Neural progenitor cell (in vitro differentiated cells): ENCODE measurements at places on chromosomes 13 and 19. TPM values are rescaled to one million over a fixed set of nuclear protein-coding genes. Genes with fewer than 3 reads are reported as not detected.

The ZBTB32 gene
- not detected in 2 replicates for total RNA-seq

The DENND1C gene
- total RNA-seq: 0.19 TPM in 1 of 2 replicates, not detected in the other

The OVOL3 gene
- not detected in 2 replicates for total RNA-seq

The LIG1 gene
- 40.0 and 88.9 TPM in 2 replicates for total RNA-seq

The TMPRSS9 gene
- total RNA-seq: 0.40 TPM in 1 of 2 replicates, not detected in the other

The EDNRB gene
- 2.0 and 2.2 TPM in 2 replicates for total RNA-seq

The CGB3 gene
- total RNA-seq: not detected in 2 replicates

The ZNF71 gene
- 9.3 and 16.2 TPM in 2 replicates for total RNA-seq

The OR10H4 gene
- not detected in 2 replicates for total RNA-seq

The RXFP2 gene
- not detected in 2 replicates for total RNA-seq

The ZNF536 gene
- total RNA-seq: 0.24 and 0.84 TPM in 2 replicates

The PSG7 gene
- not detected in 2 replicates for total RNA-seq

- no peaks in the 10 kb centered on the region for H3K4me1 ChIP-seq
- H3K4me3 ChIP-seq: no peak overlapping the region
- no peak for DNase-seq
- H3K36me3 ChIP-seq: no peaks in the 10 kb centered on the region
- H3K27ac ChIP-seq: no peak overlapping the region
- H3K27me3 ChIP-seq: no peaks in the 10 kb centered on the region
These were observed 164.5 kb downstream of the URI1 start for GRCh38 chr19:30106417-30107095.

DNA sequence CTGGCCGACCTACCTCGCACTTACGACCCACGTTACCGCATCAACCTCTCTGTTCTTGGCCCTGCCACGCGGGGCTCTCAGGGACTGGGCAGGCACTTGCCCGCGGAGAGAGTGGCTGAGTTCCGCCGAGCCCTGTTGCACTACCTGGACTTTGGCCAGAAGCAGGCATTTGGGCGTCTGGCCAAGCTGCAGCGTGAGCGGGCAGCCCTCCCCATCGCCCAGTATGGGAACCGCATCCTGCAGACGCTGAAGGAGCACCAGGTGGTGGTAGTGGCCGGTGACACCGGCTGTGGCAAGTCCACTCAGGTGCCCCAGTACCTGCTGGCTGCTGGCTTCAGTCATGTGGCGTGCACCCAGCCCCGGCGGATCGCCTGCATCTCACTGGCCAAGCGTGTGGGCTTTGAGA is 4.2 kb downstream of the DHX34 start:
- DNase-seq: no peak
- peaks cover 4% of the 10 kb centered on the region for H3K27me3 ChIP-seq
- no peaks in the 10 kb centered on the region for H3K36me3 ChIP-seq
- no peak overlapping the region for H3K27ac ChIP-seq

- H3K36me3 ChIP-seq: no peaks in the 10 kb centered on the region
- peak; percentile 76 for DNase-seq
- peaks cover 100% of the 10 kb centered on the region for H3K27me3 ChIP-seq
- peaks cover 43% of the 10 kb centered on the region for H3K4me1 ChIP-seq
- no peak overlapping the region for H3K27ac ChIP-seq
- H3K4me3 ChIP-seq: peak overlapping the region; percentile 16
These were observed 10.2 kb downstream of the C19orf25 start for GRCh38 chr19:1468821-1469254.

- peak; percentile 34 for DNase-seq
- H3K4me1 ChIP-seq: no peaks in the 10 kb centered on the region
- H3K27me3 ChIP-seq: no peaks in the 10 kb centered on the region
- no peak overlapping the region for H3K4me3 ChIP-seq
- no peak overlapping the region for H3K27ac ChIP-seq
- no peaks in the 10 kb centered on the region for H3K36me3 ChIP-seq
These were observed 537.2 kb downstream of the LIG4 start for GRCh38 chr13:107678075-107678689.

DNA sequence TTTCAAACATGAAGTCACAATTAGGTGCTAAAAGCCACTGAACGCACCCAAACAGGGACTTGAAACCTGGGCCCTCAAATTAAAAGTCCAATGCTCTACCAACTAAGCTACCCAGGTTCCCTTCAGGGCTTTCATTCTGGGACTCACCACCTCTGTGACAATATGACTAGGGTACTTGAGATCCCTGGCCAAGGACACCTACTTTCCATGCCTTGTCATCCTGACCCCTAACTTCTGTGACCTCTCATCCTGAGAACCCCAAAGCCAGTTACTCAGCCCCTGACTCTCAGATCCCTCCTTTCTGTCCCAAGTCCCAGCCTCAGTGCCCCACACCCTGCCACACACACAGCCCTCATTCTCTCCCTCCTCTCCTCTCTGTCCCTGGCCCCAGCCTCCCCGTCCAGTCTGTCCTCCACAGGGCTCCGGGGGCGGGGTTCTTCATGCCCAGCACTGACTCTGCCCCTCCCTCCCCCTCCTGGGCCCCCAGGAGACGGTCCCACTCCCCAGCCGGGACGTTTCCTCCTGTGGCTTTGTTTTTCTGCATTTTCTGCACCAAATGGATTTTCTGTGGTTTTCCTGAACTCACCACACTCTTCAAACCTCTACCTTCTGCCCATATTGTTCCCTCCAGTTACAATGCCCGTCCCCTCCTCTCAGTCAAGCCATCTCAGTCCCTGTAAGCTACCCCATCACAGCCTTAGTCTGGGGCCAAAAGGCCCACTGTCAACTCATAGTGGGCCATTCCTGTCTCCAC is 7.0 kb downstream of the RCN3 start:
- no peak for DNase-seq
- H3K27me3 ChIP-seq: peaks cover 13% of the 10 kb centered on the region
- no peaks in the 10 kb centered on the region for H3K36me3 ChIP-seq
- H3K4me1 ChIP-seq: peaks cover 4% of the 10 kb centered on the region

GRCh38 chr19:18322318-18322758 is 538 bp downstream of the LSM4 start:
- H3K4me1 ChIP-seq: peaks cover 19% of the 10 kb centered on the region
- peak overlapping the region; percentile 61 for H3K27ac ChIP-seq
- H3K27me3 ChIP-seq: no peaks in the 10 kb centered on the region
- DNase-seq: peak; percentile 81
- H3K4me3 ChIP-seq: peak overlapping the region; percentile 73

- no peaks in the 10 kb centered on the region for H3K27me3 ChIP-seq
These were observed 14.6 kb upstream of the TMEM255B start for GRCh38 chr13:113744197-113745000.

DNA sequence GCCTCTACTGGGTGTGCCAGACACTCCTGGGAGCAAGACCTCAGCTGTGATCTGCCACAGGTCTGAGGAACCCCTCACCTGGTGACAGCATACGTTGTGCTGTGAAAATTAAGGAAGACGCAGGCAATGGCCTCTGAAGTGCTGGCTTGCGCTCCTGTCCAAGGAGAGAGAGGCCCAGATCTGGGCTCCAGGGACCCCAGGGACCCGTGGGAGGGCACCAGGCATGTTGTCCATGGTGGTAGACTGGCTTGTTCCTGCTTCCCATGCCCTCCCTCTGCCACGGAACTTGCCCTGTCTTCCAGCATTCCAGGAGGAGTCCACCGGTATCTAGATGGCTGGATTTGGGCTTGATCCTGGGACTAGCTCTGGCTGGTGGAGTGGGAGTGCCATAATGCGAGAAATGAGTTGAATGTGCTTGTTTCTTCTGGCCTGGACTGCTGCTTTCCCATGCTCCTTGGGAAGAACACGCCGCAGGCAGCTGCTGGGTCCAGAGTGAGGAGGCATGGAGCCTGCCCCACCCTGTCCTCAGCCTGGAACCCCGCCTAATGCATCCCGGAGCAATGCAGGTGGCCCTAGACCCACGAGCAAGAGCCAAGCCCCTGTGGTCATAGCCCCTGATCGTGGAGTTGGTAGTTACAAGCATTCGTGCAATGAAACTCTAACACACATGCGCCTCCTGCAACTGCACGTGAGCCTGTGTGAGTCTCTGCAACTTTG is 190.2 kb downstream of the TEX29 start:
- H3K4me3 ChIP-seq: no peak overlapping the region
- no peak overlapping the region for H3K27ac ChIP-seq
- H3K27me3 ChIP-seq: no peaks in the 10 kb centered on the region
- no peak for DNase-seq

DNA sequence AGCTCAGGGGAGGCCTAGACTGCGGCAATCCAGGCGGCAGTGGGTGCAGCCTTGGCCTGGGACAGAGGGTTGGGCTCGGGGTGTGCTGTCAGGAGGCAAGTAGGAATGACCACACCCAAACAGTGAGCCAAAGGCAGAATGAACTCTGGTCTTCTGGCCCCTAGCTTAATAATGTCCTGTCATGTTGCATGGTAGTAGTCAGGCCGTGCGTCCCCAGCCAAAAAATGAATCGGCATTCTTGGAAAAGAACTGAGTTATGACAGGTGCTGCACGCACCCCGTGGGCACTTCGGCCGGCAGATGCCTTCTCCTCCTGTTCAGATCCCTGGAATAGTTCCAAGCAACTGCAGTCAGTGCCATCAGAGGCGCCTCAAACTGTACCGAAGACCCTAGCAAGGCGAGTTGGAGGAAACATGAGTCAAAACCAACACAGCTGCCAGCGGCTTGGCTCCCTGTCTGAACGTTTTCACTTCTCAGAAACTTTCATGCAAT is 55.9 kb downstream of the ATP7B start:
- H3K36me3 ChIP-seq: no peaks in the 10 kb centered on the region
- H3K27me3 ChIP-seq: no peaks in the 10 kb centered on the region
- no peak overlapping the region for H3K27ac ChIP-seq
- peaks cover 12% of the 10 kb centered on the region for H3K4me1 ChIP-seq
- no peak overlapping the region for H3K4me3 ChIP-seq
- DNase-seq: no peak

GRCh38 chr13:83503424-83503823 is 378.9 kb downstream of the SLITRK1 start:
- H3K27me3 ChIP-seq: no peaks in the 10 kb centered on the region
- no peak overlapping the region for H3K4me3 ChIP-seq
- DNase-seq: no peak
- no peak overlapping the region for H3K27ac ChIP-seq
- H3K36me3 ChIP-seq: no peaks in the 10 kb centered on the region

GRCh38 chr19:55594996-55595545 is 4.2 kb downstream of the FIZ1 start:
- H3K36me3 ChIP-seq: peaks cover 17% of the 10 kb centered on the region
- no peaks in the 10 kb centered on the region for H3K27me3 ChIP-seq

GRCh38 chr13:91154558-91155353 is 192.7 kb upstream of the MIR17HG start:
- H3K36me3 ChIP-seq: no peaks in the 10 kb centered on the region
- H3K4me1 ChIP-seq: peaks cover 17% of the 10 kb centered on the region
- no peak for DNase-seq
- no peak overlapping the region for H3K4me3 ChIP-seq
- H3K27ac ChIP-seq: no peak overlapping the region
- no peaks in the 10 kb centered on the region for H3K27me3 ChIP-seq

DNA sequence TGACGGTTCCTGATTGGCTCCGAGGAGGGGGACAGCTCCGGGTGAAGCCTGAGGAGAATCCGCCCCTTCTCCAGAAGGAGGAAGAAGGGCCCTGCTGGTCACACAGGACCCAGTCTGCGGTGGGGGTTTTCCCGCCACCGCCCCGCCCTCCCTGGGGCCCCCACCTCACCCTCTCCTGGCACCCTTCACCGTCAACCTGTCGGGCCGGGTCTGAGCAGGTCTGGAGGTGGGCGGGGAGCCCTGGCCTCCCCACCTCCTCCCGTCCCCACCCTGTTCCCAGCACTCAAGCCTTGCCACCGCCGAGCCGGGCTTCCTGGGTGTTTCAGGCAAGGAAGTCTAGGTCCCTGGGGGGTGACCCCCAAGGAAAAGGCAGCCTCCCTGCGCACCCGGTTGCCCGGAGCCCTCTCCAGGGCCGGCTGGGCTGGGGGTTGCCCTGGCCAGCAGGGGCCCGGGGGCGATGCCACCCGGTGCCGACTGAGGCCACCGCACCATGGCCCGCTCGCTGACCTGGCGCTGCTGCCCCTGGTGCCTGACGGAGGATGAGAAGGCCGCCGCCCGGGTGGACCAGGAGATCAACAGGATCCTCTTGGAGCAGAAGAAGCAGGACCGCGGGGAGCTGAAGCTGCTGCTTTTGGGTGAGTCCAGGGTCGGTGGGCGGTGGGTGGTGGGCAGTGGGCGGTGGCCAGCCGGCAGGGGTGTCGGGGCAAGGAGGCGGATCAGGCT is at the start of gene GNA15:
Gene GNA15, plus strand, starts transcription at position 73 of the 723 bp plus-strand sequence. Its CDS starts 418 bp downstream, at position 491.
- H3K4me3 ChIP-seq: no peak within 1 kb of the TSS
- H3K27ac ChIP-seq: no peak within 1 kb of the TSS
- DNase-seq: no peak

DNA sequence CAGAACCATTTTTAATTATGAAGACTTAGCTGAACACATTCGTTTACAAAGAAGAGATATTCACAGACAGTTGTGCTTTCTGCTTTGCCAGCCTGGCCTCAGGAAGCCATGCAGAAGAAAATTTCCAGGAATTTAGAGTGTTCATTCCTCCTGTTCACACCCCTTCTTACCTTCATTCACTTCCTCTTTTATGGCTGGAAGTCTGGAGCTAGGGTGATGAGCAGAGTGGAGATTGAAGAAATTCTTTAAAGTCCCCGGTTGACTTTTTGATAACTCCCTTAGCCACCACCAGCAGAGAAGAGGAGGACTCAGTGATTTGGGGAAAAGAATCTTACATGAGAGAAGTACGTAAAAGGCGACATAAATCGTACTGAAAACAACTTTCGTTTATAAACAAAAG is 263.6 kb upstream of the TSHZ3 start:
- no peaks in the 10 kb centered on the region for H3K36me3 ChIP-seq
- H3K27me3 ChIP-seq: no peaks in the 10 kb centered on the region
- no peak for DNase-seq
- H3K4me1 ChIP-seq: no peaks in the 10 kb centered on the region

- H3K4me1 ChIP-seq: peaks cover 18% of the 10 kb centered on the region
- no peaks in the 10 kb centered on the region for H3K27me3 ChIP-seq
- no peak for DNase-seq
- no peak overlapping the region for H3K4me3 ChIP-seq
- no peaks in the 10 kb centered on the region for H3K36me3 ChIP-seq
These were observed 67.5 kb downstream of the STARD13 start for GRCh38 chr13:33218020-33218419.

GRCh38 chr19:3479834-3480215 is 500 bp downstream of the SMIM24 start:
- H3K36me3 ChIP-seq: no peaks in the 10 kb centered on the region
- H3K4me3 ChIP-seq: no peak overlapping the region
- H3K27me3 ChIP-seq: peaks cover 23% of the 10 kb centered on the region
- no peaks in the 10 kb centered on the region for H3K4me1 ChIP-seq
- H3K27ac ChIP-seq: no peak overlapping the region

DNA sequence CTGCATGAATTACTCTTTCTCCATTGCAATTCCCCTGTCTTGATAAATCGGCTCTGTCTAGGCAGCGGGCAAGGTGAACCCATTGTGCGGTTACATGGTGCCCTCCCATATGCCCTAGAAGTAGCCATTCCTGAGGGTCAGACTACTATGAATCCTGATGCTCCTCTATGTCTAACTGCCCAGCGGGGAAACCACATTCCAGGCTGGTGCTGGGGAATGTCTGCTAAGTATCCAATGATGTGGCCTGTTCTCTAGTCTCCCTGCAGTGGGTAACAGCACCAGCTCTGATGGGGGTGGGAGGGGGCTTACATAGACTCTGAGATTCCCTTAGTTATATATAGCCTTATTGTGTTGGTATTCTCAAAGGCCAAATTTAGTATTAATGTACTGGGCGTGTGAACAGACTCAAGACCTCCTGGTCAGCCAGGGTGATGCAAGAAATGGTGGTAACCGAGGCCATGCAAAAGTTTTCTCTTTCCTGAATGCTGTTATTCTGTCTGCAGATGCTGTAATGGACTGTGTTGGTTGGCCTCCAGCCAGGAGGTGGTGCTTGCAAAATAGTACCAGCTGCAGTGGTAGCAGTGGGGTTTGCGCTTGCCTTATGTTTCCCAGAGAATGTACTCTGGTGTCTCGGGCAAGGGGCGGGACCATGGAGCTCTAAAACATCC is 564.8 kb upstream of the SLITRK1 start:
- no peak overlapping the region for H3K27ac ChIP-seq
- H3K4me3 ChIP-seq: no peak overlapping the region
- H3K36me3 ChIP-seq: no peaks in the 10 kb centered on the region
